ENCODE measurements at places on chromosomes 6 and 20.
A peak's percentile ranks its signal among the peaks of the same experiment; 100 is the strongest.

DNA sequence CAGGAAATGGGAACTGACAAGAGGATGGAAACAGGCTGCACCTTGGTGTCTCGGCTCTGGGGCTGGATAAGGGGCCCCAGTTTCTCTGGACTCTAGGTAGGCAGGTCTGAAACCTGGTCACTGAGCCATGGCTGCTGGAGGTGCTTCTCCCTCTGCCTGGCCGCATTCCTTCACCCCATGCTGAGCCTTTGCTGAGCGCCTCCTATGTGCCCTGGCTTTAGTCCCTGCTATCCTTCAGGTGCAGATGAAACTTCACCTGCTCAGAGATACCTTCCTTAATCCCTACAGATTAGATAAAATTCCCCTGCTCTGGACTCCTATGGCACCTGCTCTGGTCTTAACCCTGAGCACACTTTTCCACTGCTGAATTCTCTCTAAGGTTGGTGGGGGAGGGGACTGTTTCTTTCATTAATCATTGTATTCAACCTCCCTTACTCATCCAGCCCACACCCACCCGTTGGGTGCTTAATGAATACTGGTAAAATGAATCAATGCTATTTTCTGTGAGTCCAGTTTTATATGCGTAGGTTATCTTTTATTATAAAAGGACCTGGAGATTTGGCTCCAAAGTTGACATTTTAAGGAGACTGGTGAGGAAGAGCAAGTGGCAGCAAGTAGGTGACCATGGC, 19.3 kb downstream of the MYLK4 start:
- DNase-seq: no peak

DNA sequence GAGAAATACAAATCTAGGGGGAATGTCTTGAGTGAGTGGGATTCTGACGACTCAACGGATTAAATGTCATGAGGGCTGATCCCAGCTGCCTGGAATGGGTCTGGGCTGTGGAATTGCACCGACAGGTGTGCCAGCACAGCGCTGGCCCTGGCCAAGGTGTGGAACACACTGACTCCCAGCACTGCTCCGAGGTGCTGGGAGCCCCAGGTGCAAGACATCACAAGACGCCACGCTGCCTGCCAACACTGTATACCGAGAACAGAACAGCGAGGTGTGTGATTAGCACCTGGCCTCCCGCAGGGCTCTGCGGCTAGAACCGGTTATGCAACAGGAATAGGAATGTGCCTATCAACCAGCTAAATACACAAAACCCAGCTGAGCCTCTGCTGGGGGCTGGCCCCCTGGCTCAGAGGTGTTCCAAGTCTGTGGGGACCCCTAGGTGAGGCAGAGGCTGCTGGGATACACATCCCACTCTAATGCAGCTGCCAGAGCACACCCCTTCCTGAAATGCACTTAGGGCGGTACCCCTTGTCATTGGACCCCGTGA, 24.8 kb upstream of the APMAP start:
- DNase-seq: no peak

- DNase-seq: no peak
Measured at GRCh38 chr6:12276930-12277315, 13.2 kb upstream of the EDN1 start.

DNA sequence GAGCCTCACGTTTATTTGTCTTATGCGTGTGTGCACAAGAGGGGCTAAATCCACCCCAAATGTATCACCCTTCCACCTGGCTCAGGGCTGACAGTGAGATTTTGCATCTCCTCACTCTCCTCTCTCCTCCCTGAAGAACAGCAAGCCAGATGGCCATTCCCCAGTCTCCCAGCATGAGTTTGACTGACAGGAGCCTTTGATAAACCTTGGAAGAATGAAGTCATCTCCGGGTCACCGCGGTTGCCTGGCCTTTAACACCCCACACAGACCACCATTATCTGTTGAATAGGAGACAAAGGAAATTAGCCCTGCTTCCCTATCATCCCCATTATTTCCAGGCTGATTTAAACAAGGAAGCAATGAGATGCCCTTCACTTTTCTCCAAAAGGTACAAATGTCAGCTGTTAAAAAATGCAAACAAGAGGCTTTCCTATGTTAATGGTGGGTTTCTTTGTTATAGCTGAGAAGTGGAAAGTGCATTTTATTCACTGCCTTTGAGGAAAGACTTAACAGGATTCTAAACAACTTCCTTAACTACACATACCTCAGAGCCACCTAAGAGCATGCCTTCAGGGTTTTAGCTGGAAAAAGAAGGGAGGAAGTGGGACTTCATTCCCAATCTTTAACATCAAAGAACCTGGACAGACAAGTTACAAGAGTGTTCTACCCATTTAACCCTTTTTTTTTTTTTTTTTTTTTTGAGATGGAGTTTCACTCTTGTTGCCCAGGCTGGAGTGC, 524.8 kb upstream of the ID4 start:
- DNase-seq: no peak

- no peak for DNase-seq
Measured at GRCh38 chr6:149334201-149334600, 16.7 kb downstream of the TAB2 start.

GRCh38 chr6:117568247-117568646, 34.1 kb downstream of the GOPC start:
- DNase-seq: no peak

DNA sequence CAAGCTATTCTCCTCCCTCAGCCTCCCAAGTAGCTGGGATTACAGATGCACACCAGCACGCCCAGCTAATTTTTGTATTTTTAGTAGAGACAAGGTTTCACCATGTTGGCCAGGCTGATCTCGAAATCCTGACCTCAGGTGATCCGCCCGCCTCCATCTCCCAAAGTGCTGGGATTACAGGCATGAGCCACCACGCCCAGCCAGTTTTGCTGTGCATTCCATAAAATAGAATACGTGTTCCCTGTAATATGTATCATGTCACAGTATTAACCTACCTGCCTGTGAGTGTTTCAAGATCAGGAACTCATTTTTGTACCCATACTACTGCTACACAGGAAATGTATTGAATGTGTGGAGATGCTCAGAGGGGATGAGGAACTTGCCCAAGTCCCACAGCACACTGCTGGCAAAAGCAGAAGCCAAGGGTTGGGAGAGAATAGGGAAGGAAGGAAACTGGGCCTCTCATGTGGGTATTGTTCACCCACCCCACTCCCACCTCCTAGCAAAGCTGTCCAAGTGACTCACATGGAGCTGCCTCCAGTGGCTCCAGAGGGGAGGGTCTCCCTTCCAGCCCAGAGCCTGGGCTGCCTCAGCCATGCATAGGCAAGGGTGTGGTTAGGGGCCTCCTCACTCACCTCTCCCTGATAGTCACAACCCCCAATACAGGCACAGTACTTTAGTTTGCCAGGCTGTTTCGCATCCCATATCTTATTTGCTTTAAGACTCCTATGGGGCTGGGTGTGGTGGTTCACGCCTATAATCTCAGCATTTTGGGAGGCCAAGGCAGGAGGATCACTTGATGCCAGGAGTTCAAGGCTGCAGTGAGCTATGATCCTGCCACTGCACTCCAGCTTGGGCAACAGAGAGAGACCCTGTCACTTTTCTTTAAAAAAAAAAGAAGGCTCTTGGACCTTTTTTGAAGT, 9.4 kb downstream of the HM13 start:
- no peak for DNase-seq

- peak; percentile 32 for DNase-seq
Measured at GRCh38 chr20:44969300-44969894, 3.1 kb downstream of the STK4 start.

DNA sequence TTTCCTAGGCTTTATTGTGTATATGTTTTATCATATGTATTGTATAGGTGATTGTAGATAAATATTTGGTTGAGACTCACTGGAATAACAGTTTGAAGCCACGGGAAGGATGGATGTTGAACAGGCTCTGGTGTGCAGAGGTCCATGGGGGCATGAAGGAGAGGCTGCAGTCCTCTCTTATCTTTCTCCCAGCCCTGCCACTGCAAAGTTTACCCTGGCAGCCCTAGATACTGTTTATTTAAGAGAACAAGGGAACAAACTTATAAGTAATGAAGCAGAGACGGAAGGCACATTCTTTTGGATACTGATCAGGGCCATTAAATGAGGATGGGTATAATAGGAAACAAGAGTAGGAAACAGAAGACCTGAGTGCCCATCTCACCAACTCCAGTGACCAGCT, 103.6 kb upstream of the SCGN start:
- no peak for DNase-seq

- peak; percentile 24 for DNase-seq
Measured at GRCh38 chr6:121436960-121437850, 1.8 kb downstream of the GJA1 start.

GRCh38 chr6:140012150-140012549, 637.7 kb upstream of the CITED2 start:
- DNase-seq: no peak

DNA sequence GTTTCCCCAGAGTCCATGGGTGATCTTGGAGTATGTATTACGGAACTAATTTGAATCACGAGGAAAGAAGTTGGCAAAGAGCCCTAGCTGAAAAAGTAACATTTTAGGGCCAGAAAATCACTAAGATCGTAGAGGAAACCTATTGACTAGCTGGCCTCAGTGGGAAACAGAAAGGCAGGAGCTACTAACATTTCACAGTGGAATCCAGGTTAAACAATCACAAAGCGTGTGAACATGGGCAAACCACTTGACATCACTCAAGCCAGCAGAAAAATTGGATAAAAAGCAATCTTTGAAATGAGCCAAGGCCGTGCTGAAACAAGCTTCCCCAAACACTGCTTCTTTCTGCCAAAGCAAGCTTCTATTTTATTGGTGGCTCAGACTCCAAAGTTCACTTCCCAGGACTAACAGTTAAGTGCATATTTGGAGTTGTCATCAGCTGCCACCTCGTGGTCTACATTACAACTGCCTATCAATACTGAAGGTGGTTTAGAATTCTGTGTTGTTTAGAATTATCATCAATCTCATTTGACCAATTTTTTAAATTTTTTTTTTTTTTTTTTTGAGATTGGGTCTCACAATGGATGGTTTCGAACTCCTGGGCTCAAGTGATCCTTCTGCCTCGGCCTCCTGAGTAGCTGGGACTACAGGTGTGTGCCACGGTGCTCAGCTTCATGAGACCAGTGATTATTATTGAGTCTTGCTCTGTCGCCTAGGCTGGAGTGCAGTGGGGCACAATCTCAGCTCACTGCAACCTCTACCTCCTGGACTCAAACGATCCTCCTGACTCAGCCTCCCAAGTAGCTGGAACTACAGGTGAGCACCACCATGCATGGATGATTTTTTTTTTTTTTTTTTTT, 10.6 kb downstream of the RPS10 start:
- DNase-seq: peak; percentile 61

DNA sequence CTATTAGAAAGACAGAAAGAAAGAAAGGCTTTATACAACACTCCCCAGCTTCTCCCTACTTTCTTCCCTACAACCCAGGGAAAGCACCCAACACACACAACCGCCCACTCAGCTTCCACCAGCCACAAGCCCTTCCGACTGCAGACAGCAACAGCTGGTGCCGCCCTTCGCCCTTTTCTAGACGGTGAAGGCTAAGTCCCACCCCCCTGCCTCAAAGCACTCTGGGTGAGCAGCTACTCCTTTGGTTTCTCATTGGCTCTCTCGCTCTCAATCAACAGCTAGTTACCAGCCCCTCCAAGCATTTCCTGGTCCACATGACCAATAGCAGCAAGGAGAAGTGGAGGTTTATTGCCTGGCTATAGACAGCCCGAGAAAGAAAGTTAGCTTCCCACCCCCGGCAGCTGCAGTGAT, 230.1 kb upstream of the MOCS1 start:
- no peak for DNase-seq

- DNase-seq: no peak
Measured at GRCh38 chr6:143260857-143261256, 189.6 kb downstream of the ADAT2 start.

- DNase-seq: no peak
Measured at GRCh38 chr6:165915022-165915770, 252.2 kb upstream of the PDE10A start.

DNA sequence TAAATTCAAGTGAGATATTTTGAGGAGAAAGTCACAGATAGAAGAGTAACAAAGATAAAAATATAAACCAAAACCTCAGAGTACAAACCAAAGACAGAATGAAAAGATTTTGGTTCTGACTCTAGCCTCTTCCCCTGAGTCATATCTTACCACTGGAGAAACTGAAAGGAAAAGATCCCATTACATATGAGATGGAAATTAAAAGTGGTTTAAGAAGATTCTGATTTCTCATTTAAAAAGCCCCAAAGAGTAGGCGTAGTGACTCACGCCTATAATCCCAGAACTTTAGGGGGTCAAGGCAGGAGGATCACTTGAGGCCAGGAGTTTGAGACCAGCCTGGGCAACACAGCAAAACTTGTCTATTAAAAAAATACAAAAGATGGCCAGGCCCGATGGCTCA, 30.6 kb downstream of the SPINT4 start:
- DNase-seq: no peak

- peak; percentile 4 for DNase-seq
Measured at GRCh38 chr6:134379076-134379475, 61.2 kb upstream of the SGK1 start.

- no peak for DNase-seq
Measured at GRCh38 chr6:142771162-142771561, 173.8 kb downstream of the HIVEP2 start.

- no peak for DNase-seq
Measured at GRCh38 chr6:16991981-16992629, 109.7 kb upstream of the STMND1 start.

DNA sequence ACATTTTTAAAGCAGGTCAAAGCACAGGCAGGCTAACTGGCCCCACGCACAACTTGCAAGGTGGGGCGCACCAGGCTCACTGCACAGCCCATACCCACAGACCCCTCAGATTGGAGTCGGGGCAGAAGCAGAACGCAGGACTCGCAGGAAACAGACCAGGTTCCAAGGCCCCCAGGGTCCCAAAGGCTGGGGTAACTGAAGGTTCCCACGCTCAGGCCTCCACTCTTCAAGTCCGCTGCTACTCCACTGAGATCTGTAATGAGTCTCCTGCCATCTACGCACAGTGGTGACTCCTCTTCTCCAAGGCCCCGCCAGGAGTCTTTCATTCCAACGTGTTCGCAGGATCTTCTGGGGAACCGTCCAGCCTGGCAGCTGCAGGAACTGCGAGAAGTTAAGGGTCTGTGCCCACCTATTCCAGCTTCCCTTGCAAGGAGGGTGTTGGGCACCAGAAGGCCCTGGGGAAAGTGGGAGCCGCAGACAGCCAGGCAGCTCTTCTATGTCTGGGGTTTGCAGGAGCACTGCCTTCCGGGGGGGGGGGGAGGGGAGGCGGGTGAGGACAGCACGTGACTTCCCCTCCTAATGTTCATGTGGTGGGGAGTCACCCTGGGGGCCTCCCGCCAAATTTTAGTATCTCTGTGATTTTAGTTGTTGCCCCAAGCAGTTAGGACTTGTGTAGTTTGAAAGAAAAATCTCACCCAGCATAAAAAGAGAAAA, 2.0 kb upstream of the TAF4 start:
- peak; percentile 62 for DNase-seq

All from CD4-positive, alpha-beta T cell treated with Interleukin-17A for 4 hours (primary cell).